ENCODE measurements at places on chromosomes 12 and 14.

DNA sequence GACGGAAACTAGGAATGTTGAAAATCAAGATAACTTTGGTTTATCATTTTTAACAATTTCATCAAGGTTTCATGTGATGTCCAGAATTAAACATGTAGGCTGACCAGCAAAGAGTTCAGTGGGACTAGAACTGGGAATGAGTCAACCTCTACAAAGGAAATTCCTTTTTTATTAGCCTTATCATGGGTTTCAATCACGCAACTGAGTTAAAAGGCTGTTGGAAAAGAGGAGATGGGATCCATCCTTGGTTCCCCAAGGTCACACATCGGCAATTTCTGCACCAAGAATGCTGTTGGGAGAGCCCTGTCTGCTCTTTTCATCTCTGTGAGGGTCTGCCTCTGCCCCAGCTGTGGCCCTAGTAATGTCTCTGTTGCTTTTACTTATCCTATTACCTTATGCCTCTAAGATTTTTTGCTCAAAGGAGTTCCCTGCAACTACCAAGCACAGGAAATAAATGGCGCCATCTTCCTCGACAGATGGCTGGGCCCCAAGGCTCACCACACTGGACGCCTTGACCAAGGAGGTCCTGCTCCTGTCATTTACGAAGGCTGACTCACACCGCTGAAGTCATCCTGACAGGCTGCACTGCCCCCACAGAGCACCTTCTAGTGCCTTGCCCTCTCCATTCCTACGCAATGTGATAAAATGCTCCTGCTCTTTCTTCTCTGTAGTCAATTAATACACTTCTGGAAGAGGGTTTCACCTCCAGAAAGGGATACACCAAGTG lies 367.4 kb downstream of the GXYLT1 start:
- DNase-seq = no peak

GRCh38 chr12:14601692-14602478 lies 34.2 kb upstream of the PLBD1 start:
- DNase-seq = no peak

DNA sequence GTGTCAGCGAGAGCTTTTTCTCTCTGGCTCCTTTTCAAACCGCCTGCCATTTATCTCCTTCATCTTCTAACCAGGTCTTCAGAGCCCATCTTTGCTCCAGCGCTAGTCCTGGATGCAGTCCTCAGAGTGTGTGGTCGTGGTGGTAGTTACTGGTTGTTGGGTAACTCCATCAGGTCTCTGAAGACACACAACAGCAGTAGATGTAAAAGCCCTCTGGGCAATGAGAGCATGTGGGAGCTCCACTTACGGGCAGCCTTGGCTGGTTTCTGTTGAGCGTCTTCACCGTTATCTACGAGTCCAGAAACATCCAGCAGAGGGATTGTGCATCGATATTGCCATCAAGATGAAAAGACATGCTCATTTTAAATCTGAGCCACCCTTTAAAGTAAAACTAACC lies 61.2 kb downstream of the FBXL14 start:
- DNase-seq = no peak

DNA sequence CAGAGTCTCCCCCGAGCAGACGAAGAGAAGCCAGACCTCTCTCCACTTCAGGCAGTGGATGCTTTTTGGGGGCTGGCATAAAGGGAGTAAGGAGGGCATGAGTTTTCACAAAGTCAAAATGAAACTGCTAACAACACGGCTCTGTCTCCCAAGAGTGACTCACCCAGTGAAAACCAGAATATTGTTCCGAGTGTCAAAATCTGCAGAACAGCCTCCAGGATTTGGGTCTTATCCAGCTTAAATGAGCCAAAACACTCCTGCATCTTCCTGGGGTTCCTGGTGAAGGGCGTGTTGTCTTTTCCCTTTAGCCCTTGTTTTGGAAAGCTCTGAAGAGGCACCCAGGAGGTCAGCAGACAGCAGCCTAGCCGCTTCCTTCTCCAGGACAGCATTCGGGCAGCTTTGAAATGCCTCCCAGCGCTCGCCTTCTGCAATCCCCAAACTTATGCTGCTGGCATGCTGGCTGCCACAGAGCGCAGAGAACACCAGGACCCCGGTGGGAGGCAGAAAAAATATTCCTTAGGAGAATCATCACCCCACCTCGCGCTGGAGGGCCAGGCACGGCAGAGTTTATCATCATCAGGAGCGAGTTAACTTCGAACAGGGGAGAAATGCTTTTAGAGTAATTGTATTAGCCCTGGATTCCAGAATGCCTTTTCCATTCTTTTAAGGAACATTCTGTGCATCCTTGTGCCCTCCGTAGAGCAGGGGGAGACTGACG lies 117.7 kb upstream of the NCOR2 start:
- DNase-seq = no peak

- DNase-seq = no peak
Measured at GRCh38 chr14:51605575-51605974, 46.1 kb upstream of the FRMD6 start.

- DNase-seq = no peak
Measured at GRCh38 chr12:91513313-91513712, 330.7 kb upstream of the DCN start.

- no peak for DNase-seq
Measured at GRCh38 chr12:92218394-92219077, 72.9 kb upstream of the BTG1 start.

Measured in femur (tissue), 1 donor.